ENCODE measurements at places on chromosomes 7 and 10.

- DNase-seq, result no peak
Observed at GRCh38 chr10:84204122-84204521, 9.8 kb downstream of the CDHR1 start.

GRCh38 chr7:55127135-55127551, 108.3 kb downstream of the EGFR start:
- no peak for DNase-seq

DNA sequence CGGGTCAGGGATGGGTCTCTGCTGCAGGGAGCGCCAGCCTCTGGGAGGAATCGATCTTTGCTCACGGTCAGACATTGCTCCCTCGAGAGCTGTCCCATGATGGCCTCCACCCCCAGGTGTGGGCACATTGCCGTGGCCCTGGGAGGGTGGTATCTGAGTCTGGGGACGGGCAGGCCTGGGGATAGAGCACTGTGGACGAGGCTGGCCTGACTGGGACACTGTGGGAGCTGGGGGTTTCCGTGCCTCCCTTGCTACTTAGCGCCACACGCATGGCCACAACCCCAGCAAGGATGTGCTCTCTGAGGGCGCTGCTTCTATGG, 55.7 kb downstream of the JAKMIP3 start:
- no peak for DNase-seq

DNA sequence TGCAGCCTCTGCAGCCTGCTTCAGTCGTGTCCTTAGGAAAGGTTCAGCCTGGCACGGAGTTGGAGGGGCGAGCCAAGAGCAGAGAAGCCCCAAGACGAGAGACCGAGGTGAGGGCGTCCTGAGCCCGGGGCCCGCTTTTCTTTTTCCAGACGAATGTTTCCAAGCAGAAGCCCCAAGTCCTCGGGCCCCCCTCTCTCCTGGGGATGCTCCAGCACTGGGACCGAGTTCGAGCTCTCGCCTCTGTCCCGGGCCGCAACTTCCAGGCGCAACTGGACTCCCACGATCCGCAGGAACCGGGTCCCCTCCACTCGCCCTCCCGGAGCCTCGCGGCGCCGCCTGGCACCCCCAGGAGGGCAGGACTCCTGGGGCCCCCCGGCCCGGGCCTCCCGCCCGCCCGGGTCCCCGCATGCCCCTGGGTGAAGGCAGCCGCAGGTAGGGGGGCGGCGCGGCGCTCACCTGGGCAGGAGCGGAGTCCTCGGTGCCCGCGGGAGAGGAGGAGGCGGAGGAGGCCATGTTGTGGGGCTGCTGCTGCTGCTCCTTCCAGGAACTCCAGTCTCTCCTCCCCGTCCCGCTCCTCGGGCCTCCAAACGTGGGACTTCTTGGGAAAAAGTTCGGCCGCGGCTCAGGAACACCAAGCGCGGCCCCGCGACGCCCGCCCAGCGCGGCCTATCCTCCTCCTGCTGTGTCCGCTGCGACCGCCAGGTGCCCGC, 45.3 kb upstream of the CDK1 start:
- peak; percentile 64 for DNase-seq

- no peak for DNase-seq
Observed at GRCh38 chr7:111871283-111871682, 309.0 kb upstream of the IMMP2L start.

GRCh38 chr10:70227548-70228320, 5.5 kb downstream of the PPA1 start:
- no peak for DNase-seq

GRCh38 chr10:129621062-129621461, 154.0 kb downstream of the MGMT start:
- no peak for DNase-seq

- no peak for DNase-seq
Observed at GRCh38 chr7:98387544-98388226, 13.2 kb downstream of the BAIAP2L1 start.

DNA sequence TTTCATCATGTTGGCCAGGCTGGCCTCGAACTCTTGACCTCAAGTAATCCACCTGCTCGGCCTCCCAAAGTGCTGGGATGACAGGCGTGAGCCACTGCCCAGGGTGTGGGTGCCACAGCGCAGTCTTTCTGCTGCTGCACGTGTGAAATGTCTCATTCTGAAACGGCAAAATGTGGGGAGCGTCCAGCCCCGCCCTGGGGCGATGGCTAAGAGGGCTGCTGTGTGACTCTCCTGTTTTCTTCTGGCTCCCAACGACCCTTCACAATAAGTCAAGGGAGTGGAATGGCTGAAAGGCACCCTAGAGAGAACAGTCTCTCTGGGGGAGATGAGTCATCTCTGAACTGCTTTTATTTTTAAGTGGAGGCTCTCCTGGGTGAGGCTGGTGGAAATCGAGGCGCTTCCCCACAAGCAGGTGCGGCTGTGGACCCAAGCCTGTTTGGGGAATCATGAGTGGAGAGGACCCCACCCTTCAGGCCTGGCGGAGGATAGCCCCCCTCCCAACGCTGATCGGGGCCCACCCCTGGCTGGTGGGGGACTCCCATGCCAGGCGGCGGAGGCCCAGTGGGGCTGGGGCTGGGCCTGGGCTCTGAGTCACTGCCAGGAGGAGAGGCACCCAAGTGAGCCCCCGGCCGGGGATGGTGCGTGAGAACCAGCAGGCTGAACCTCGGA, 18.0 kb downstream of the ADAP1 start:
- DNase-seq, result no peak

DNA sequence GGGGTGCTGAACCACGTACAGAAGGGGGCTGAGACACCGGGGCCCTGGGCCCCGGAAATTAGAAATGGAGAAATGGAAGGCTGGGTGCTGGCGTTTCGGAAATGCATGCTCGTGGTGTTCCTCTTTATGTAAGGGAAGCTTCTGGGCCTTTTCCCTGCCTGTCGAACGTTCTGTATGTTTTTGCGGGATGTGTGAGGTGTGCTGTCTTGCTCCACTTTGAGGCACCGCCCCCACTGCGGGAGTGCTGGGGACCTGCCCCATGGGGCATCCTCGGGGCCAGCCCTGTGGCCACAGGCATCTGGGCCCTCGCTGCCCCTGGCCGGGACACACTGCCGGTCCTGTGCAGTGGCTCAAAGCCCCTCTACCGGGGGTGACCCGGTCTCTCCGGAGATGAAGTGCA, 1.7 kb upstream of the VENTX start:
- DNase-seq, result no peak

DNA sequence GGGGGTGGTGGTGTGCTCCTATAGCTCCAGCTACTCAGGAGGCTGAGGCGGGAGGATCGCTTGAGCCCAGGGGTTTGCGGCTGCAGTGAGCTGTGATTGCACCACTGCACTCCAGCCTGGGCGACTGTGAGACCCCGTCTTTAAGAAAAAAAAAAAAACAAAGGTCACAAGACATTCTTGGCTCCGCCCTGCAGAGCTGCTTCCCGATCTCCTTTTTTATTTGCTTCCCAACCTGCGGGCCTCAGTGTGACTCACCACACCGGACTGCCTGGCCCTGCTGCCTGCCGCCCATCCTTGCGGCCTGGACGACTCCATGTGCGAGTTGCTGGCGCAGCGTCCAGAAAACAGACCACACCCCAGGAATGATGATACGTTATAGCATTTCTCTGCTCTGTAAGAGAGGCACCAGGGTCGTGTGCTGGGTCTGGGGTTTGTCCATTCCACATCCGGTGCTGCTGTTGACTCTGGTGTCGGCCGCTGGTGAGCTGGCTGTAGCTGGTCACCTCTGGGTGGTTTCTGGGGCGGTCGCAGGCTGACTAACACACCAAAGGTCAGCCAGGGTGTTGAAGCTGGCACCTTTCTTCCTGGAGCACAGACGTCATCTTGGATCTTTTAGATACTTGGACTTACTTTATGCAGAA, 123.6 kb downstream of the TCF7L2 start:
- no peak for DNase-seq

GRCh38 chr10:6409971-6410643, 170.0 kb downstream of the PRKCQ start:
- no peak for DNase-seq

- peak; percentile 15 for DNase-seq
Observed at GRCh38 chr7:87926581-87927461, 7.2 kb upstream of the ADAM22 start.

- DNase-seq, result no peak
Observed at GRCh38 chr7:38147005-38147404, 31.0 kb upstream of the STARD3NL start.

DNA sequence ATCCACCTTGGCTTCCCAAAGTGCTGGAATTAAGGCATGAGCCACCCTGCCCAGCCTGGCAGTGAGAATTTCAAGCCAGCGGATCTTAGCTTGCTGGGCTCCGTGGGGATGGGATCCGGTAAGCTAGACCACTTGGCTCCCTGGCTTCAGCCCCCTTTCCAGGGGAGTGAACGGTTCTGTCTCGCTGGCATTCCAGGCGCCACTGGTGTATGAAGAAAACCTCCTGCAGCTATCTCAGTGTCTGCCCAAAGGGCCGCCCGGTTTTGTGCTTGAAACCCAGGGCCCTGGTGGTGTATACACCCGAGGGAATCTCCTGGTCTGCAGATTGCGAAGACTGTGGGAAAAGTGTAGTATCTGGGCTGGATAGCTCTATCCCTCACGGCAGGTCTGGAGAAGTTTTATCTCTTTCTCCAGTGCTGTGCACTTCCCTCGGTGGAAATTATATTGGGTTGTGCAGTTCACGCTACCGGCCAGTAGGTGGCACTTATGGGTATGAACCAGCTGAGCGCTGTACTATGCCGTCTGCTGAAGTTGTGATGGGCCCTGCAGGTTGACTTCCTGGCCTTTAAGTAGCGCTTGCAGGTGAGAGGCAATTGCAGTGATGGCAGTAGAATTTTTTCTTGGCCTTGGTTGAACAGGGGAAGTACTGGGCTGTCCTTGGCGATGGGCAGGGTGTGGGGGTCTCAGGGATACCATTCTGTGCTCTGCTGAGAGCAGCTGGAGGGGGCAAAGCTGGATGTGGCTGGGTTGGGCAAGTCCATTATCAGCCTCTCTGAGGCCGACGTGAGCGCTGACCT, 138.0 kb upstream of the MTPN start:
- DNase-seq, result peak; percentile 52

- DNase-seq, result no peak
Observed at GRCh38 chr10:120953897-120954296, 102.7 kb downstream of the WDR11 start.

- peak; percentile 19 for DNase-seq
Observed at GRCh38 chr7:81925530-81925929, 155.7 kb upstream of the HGF start.

DNA sequence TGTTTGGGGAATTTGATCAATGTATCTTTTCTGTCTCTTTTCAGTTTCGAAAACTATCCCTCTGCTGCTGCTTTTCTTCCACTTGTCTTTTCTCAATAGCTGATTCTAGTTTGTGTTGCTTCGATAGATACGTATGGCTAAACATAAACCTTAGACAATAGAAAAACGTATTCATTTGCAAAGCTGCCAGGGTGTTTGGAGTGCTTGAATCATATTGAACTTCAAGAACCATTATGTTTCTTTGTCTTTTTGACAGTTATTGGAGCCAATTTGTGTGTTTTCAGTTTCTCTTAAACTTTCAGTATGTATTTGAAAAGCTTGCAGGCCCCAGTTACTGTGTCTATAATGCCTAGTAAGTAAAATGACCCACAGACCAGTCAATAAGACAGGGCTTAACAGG, 25.1 kb downstream of the NRF1 start:
- DNase-seq, result no peak

DNA sequence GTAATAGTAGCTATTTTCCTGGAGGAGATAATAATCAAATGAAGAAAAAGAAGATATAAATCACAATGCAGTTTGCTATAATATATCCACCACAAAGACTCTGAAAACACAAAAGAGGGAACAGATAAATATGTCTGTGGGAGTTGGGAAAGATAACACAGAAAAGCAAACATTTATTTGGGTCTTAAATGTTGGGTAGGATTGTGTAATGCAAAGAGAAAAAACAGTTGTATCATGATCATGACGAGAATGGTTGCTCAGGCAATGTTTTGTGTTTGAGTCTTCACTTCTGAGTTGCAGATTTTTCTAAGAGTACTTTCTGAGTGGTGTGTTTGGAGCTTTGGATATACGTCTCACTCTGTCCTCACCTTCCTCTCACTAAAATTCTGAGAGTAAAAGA, 437.5 kb downstream of the TFEC start:
- no peak for DNase-seq

DNA sequence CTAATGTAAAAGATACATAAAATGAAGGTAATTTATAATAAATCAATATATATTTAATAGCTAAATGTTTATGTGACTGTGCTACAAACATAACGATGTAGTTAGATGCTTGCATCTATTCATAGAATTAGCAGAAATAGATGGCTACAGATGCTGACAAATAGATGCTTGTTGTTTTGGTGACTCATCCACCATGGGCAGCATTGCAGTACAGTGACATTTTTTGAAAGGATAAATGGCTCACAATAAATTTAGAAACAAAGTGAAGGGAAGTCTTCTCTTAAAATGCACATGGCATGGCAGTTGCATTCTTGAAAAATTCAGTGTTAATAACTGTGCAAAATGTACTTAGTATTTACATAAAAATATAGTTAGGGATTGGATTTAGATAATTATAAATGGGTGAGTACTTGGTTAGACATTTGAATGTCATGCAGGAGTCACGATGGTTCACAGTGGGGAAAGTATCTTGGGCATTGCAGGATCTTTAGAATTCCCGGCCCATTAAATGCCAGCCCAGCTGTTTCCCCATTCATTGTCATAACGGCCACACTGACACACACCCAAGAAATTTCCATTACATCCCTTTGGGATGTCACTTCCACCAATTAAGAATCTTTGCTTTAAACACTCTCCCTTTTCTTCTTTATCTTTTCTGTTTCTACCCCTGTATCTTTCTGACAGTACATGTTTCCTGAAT, 564.1 kb downstream of the ATRNL1 start:
- DNase-seq, result no peak
